Sciatic nerve (tissue), 2 donors: ENCODE measurements at places on chromosomes 6 and 20.

GRCh38 chr20:52722926-52723688, 249.1 kb upstream of the TSHZ2 start:
- no peak for DNase-seq

DNA sequence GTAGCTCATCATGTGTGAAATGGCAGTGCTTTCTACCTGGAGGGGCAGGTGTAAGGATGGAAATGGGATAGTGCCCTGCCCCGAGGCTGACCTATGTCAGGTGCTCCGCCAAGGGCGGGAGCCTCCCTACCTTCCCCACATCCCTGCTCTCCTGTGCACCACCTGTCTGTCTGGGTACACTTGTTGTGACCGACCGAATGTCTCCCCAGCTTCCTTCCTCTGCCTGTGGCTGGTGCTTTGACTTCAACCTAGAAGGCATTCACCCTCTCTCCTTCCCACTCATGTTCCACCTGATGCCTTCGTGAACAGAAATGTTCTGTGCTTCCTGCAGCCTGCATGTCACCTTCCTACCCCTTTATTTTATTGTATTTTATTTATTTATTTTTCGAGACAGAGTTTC, 114.8 kb downstream of the SCML4 start:
- DNase-seq = no peak

DNA sequence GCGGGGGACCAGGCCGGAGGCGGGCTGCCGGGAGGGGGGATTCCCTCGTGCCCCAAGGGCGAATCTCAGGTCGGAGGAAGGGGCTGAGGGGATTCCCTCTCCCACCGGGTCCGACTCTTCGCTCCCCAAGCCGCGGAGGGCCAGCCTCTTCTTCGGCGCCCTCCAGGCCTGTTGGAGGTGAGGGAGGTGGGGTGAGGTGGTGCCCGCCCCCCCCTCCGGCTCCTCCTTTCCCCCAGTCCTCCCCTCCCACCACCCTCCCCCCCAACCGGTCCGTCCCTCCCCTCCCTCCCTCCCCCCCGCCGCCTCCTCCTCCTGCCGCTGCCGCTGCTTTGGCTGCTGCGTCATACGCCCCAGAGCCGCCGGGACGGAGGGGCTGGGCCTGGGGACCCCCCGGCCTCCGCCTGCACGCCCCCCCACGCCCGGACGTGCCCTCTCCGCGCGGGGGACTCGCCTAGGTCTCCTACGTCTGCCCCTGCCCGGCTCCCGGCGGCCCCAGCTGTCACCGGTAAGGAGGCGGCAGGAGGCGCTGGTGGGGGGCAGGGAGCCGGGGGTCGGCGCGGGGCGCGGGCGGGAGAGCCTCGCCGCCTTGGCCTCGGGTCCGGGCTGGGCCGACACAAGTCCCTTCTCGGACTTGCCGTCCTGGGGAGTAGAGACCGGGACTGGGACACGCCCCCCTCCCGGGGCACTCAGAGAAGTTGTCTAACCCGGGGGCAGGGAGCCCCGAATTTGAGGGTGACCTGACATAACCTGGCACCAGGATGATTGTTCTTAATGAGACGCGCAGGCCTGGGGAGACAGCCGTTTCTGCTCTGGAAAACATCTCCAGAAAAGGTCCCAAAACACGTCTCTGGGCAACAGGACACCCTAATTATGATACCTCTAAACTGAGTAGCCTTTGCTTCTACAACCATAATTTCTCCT, at the start of gene PHF1:
PHF1 (plus strand) TSS at position 304 of the 921 bp plus-strand sequence. CDS start 1,250 bp downstream, outside the sequence.
- peak; percentile 86 for DNase-seq

DNA sequence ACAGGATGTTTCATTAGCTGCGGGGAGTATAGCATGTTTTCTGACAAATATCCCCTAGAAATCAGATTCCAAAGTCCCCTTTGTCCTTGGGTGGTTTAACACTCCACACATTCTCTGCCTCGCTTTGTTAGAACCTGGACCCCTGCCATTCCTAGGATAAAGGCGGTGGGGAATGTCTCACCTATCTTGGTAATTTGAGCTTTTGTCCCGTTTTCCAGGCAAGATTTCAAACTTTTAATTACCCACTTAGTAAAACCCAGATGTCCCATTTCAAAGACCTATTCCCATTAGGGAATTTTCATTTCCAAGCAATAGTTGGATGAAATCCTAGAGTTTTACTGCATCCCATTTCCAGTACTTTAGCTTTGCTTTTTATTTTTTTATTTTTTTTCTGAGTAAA, 501.0 kb upstream of the MAP3K7 start:
- no peak for DNase-seq

- DNase-seq = no peak
These were observed 149.0 kb upstream of the SNX9 start for GRCh38 chr6:157674061-157674460.

DNA sequence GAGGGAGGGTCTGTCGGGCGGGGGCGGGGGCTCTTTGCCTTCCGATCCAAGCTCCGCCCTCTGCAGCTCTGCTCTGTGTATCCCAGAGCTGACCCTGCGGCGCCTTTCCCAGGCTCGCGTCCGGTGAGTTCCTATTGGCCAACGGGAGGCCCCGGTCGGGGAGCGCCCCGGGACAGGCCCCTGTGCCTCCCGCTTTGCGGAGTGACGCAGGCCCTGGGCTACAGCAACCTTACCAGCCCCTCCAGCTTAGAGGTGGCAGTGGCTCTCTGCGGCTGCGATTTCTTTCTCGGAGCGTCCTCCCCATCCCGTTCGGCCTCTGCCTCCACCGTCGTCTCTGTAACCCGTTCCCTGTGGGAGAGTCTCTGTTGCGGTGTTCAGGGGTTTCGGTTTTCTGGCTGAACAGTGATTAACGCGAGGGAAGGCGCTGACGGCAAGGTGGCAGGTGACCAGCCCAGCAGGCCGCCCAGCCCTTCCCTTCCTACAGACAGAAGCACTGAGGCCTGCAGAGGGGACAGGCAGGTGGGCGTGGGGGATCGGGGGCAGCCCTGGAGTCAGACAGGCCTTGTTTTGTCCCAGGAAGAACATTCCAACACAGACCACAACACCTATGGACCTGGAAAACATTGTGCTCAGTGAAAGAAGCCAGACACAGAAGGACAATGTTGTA, 18.1 kb upstream of the CEBPB start:
- peak; percentile 90 for DNase-seq

GRCh38 chr6:157531986-157532365, 151.0 kb downstream of the ZDHHC14 start:
- no peak for DNase-seq

DNA sequence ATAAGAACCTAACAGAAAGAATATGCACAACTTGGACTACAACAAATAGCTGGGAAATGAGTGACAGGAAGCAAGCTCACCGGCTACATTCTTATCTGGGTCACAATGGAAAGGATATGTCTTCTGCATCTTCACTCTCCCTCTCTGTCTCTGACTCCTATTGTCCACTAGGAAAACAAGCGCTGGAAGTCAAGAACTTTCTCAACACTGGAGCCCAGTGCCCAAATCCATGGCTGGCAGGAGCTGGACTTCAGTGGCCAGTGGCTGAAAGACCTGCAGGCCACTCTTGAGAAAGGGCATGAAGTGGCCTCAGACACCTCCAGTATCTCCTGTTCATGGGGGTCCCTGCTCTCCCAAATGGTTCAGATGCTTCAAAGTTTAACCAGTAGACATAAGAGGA, 62.0 kb downstream of the FAM50B start:
- no peak for DNase-seq

DNA sequence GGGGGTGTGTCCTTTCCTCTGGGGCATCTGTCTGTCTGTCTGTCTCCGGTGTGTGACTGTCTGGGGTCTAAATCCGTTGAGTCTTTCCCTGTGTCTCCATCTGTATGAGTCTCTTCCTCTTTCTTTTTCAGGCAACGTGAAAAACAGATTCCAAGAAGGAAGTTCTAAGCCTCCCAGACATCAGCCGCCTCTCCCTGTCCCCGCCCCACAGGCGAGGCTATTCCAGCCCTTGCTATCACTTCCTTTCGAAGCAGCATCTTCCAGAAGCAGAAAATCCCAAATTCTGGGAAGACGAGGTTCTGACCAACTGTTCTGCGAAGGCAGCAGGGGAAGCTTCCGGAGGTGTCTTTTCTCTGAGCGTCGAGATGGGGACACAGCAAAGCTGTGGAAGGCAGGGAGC, 34.0 kb downstream of the PMEPA1 start:
- no peak for DNase-seq

- no peak for DNase-seq
These were observed 336.4 kb upstream of the BTBD3 start for GRCh38 chr20:11581271-11581670.

DNA sequence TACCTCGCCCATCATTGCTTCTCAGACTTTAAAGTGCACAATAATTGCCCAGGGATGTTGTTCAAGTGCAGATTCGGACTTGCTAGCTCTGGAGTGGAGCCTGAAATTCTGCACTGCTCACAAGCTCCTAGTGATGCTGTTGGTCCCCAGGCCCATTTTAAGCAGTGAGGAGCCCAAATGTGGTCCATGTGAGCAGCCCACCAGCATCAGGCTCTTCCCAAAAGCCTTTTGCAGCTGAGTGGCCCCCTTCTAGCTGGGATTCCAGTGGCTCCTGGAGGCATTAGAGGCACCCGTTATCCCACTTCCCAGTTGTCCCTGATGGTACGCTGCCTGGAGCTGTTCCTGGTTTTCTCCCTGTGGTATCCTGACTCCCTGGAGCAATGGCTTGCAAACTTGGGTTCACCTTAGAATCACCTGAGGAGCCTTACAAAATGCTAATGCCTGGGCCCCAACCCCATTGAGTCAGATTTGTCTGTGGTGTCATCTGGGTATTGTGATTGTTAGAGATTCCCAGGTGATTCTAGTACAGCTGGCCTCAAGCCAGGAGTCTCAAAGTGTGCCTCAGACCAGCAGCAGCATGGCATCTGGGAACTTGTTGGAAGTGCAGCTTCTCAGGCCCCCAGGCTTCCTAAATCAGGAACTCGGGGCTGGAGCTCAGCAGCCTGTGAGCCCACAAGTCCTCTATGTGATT, 186.9 kb upstream of the SLC24A3 start:
- DNase-seq = no peak

GRCh38 chr6:24752917-24753492, 21.7 kb upstream of the GMNN start:
- DNase-seq = no peak

GRCh38 chr6:95280686-95281273, 296.6 kb upstream of the MANEA start:
- DNase-seq = no peak

- no peak for DNase-seq
These were observed 1.2 kb upstream of the RAB22A start for GRCh38 chr20:58308290-58308679.

DNA sequence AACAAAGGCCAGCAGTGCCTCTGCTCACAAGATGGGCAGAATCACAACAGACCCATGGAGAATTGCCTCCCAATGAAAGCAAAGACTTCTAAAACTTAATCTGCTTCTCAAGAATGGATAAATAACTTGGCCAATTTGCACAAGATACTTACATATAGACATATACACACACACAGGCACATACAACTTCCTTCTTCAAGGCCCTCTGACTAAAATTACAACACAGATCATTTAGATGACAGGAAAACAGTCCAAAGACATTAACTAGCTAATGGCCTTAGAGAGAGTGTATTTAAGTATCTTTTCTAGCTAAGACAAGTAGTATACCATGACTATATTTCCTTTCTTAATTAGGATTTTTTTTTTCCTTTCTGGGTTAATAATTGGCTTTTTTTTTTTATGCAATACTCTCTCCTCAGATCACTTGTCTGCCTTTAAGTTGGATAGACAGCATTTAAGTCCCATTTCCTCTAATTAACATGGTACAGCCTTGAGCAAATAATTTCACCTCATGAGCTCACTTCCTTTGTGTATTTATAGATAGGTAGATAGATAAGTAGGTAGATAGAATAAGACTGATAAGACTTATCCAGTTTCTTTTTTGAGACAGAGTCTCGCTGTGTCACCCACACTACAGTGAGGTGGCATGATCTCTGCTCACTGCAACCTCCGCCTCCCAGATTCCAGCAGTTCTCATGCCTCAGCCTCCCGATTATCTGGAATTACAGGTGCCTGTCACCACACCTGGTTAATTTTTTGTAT, 70.0 kb downstream of the NRSN1 start:
- DNase-seq = no peak

GRCh38 chr6:7528565-7528964, 12.9 kb upstream of the DSP start:
- no peak for DNase-seq

GRCh38 chr6:169722362-169723199, 1.7 kb downstream of the PHF10 start:
- no peak for DNase-seq

DNA sequence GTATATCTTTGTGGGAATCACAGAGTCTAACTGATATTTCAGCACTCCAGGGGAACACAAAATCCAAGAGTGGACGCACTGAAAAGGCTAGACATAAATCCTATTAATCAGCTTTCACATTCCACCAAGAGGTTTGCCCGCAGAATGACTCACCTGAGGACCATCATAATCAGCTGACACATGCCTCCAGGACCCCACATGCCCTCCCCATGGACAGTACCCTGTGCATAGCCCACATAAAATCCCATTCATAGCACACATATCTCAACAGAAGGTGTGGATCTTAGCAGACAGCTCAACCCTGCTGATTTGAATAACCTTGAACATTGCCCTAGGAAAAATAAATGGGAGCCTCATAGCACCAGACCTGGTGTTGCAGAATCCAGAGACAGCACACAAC, 246.8 kb upstream of the TENT5A start:
- no peak for DNase-seq

DNA sequence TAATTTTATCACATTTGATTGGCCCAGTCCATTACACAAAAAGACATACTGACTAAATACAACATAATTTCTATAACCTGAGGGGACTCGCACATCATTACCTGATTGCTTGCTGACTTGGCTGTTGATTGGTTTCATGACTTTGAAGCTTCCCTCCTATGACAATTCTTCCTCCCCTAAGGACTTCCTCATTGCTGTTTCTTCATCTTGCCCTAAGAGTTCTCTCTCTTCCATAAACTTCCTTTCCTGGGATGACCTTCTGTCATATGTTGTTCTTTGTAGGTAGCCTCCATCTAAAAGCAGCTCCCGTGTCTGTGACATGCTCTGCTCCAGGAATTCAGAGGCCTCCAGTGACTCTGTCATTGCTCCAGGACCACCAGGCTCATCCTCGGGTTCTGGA, 22.6 kb downstream of the RSPH3 start:
- no peak for DNase-seq

- no peak for DNase-seq
These were observed 511 bp upstream of the SLC35B2 start for GRCh38 chr6:44257753-44258324.
